Right renal cortex interstitium (tissue), 3 donors: ENCODE measurements at places on chromosomes 5 and 9.
A peak's percentile ranks its signal among the peaks of the same experiment; 100 is the strongest.

- DNase-seq = no peak
Measured at GRCh38 chr9:125634040-125634717, 72.8 kb downstream of the MAPKAP1 start.

DNA sequence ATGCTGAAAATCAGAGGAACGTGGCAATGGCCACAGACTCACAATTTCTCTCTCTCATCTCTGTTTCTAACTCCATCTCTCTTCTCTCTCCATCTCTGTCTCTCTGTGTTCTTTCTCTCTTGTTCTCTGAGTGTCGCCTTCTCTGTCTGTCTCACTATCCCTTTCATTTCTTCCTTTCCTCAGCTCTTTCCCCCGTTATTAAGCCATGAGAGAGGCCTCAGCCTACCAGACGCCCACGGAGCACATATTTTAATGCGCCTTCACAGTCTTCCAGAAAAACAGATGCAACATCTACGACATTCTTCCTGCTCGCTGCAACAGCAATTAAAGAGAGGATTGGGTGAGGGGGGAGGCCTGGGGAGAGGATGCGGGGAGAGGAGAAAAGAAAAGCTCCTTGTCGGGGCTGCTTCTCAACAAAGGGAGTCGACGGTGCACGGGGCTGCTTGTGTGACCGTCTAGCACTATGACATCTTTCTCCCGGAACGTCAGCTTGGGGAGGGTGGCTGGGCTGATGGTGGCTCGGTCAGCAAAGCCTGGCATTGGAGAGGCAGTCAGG lies 37.7 kb upstream of the NEURL1B start:
- DNase-seq = peak; percentile 42

- DNase-seq = no peak
Measured at GRCh38 chr5:31758803-31759425, 120.0 kb downstream of the PDZD2 start.

DNA sequence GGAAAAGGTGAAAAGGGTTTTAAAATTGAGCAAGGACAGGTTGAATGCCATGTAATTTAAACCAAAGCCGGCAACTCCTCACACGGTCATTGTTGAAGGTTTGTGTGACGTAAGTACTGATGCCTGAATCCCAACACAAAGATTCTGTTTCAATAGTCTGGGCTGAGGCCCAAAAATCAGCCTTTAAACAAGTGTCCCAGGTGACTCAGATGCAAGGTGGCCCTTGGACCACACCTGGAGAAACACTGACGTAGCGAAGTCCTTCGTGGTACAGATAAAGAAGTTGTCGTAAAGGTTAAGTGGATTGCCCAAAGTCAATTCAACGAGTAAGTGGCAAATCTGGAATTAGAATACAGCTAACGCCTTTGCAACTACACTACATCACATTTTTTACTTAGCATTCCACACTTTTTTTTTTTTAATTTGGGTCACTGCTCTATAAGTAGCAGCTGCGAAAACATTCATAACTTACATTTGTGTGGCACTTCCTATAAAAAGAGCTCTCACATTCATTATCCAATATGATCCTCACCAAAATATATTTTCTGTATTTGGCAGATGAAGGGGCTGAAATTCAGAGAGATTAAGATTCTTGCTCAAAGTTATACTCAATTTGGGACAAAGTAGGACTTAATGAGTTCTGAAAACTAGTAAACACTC lies 111.3 kb downstream of the LPAR1 start:
- DNase-seq = no peak

DNA sequence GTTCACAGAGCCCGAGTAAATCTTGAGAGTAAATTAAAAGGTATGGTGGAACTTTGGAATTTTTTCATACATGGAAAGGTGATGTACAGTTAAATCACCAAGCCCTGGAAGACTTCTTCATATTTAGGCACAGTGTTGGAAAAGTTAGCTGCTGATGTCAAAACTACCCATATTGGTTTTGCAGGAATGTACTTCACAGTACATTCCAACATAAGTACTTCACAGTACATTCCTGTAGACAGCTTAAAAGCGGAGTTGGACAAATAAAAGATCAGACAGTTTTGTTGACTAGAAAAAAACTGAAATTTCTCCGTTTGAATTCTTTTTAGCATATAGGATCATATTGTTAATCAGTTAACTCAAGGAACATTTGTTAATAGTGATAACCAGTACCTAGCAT lies 1.8 kb downstream of the RANBP17 start:
- no peak for DNase-seq

DNA sequence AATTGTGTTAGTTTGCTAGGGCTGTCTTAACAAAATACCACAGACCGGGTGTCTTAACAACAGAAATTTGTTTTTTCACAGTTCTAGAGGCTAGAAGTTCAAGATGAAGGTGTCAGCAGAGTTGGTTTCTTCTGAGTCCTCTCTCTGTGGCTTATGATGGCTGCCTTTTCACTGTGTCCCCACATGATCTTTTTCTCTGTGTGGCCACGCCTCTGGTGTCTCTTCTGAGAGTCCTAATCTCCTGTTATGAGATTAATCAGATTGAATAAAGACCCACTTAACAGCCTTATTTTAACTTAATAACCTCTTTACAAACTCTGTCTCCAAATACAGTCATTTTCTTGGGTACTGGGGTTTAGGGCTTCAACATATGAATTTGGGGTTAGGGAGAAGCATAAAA lies 561.1 kb downstream of the NR2F1-AS1 start:
- no peak for DNase-seq

- DNase-seq = no peak
Measured at GRCh38 chr5:148125641-148126040, 42.7 kb upstream of the SPINK14 start.

GRCh38 chr9:99058964-99059921 lies 45.7 kb upstream of the TGFBR1 start:
- DNase-seq = no peak

- DNase-seq = no peak
Measured at GRCh38 chr9:130837002-130837511, 2.0 kb downstream of the ABL1 start.

- no peak for DNase-seq
Measured at GRCh38 chr5:164680812-164681520, 1175.5 kb downstream of the MAT2B start.

DNA sequence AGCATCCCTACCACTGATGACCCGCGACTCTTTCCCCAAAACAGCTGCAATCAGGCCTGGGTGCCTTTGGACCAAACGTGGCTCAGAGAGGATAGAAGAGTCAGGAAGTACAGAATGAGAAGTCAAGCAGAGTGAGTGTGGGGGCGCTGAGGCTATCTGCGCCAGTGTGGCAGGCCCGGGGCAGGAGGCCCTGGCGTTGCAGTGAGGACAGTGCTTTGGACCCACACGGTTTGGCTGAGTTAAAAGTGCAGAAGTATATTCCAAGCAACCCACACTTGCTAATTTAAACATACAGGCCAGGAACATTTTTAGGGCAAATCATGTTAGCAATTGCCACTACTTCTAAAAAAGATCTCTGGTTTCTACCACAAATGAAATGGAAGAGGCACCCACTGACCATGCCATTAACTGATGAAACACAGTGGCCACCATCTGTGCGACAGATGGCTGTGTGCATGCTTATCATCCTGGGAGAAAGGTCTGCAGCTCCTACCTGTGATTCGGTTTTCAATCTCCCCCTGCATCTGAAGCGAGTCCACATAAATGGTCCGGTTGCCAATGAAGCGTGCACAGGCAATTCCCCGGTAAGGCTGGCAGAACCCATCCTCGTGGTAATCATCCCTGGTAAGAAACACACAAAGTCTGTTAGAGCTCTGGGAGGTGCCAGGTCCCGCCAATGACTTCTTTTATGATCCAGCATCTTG lies 213.0 kb downstream of the ROR2 start:
- no peak for DNase-seq

- DNase-seq = no peak
Measured at GRCh38 chr5:124252191-124252638, 494.2 kb downstream of the ZNF608 start.

DNA sequence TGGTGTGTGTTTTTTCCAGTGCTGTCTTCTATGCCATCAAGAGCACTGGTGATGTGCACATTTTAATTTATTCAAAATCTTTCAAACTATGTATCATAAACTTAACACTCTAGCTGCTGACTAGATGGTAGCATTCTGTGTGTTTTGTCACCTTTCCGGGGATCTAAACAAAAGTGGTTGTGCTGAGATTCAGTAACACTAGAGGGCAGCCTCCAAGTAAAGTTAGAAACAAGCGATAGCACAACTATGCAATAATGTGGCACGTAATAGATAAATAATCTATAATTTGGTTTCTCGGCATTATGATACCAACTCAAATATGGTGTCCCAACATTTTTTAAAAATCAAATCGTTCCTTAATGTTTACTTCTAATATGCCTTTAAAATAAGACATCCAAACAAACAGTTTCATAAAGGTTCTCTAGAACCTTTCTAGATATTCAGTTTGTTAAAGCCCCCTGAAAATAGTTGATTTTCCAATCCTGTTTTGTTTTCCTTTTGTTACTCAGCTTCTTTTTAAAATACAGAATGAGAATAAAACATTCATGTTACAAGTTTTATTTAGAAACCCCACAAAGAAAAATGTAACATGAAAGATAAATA lies 16.9 kb downstream of the SEMA6A start:
- DNase-seq = no peak

DNA sequence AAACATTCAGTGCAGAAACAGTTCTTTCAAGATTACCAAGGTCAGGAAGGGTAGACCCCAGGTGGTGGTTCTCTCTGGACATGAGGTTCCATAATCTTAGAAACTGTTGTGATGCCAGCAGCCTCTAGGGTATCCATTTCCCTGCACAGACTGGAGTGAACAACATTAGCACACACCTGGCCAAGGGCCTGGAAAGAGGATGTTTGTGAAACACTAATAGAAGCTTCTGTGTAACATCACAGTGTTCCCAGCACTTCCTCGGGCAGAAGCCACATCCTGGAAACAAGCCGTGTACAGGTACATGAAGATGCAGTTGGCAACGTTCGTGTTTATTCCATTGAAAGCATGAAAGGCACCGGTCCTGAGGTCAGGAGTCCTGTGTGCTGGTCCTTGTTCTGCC lies 598.2 kb upstream of the KLF4 start:
- DNase-seq = no peak

- DNase-seq = no peak
Measured at GRCh38 chr5:110916381-110917049, 155.0 kb upstream of the TSLP start.

- DNase-seq = no peak
Measured at GRCh38 chr9:98006127-98006796, 23.1 kb downstream of the ANP32B start.

GRCh38 chr5:127863610-127864395 lies 160.6 kb downstream of the CCDC192 start:
- DNase-seq = no peak

- DNase-seq = no peak
Measured at GRCh38 chr5:10586555-10586954, 22.7 kb downstream of the ANKRD33B start.

- DNase-seq = no peak
Measured at GRCh38 chr9:82331079-82331478, 342.5 kb downstream of the SPATA31D1 start.

DNA sequence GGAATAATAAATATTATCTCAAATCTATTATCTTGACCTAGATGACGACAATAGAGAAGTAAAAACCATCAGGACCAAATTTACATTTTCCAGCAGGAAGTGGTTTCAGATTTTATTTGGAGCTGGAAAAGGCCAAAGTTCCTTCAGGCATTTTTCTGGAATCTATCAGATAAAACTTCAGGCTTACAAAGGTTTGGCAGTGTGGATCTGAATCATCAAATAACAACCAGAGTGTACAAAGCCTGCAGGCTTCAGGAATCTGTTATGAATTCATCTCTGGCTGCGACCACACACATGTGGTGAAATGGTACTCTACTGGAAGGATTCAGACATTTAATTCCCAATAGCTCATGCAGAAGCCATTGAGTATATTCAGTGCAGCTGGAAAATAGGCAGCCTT lies 726.4 kb upstream of the GRAMD2B start:
- DNase-seq = no peak

DNA sequence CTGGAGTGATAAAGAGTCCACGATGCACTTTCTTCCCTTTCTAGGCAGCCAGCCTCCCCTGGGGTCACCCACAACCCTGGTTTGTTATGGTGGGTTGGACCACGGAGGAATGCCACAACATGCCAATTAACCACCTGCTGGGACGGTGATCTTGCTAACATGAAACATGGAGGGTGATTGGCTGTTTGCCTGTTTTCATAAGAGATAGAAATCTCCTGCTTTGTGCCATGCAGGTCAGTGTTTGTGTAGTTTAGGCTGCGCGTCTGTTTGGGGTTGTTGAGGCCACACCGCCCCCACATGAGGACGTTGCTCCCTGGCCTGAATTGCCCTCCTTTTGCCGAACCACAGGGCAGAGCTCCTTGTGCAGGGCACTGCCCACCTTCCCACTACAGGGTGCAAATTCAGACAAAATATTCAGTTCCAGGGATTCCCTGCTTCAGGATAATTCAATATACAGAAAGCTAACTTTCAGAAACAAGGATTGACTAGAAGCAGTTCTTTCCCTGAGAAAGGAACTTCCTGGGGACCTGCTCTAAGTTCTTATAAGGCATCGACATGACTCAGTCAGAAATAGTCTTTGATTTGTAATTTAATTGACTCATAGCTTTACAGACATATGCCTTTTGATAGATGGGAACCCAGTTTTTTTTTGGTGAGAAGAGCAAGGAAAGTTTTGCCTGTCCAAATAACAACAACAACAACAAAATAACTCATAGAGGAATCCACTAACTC lies 427.6 kb downstream of the GADD45G start:
- DNase-seq = no peak

DNA sequence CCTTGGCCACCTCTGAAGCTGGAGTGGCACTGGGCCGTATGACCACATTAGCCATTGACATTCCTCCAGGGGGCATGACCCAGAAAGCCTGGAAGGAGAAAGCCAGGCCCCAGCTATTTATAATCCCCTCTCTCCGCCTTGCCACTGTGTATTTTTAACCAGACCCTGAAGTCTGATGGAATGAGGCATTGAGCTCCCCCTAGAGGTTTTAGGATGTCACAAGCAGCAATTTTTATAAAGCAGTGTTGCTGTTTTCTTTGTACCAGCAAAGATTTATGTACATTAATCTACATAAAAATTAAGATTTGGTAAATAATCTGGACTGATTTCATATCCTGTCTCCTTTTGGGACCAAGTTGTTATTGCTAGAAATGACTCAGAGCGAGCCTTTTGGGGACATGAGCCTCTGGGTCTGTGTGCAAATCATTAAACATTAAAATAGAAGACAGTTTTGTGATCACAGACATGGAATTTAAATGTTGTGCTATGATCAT lies 127.1 kb downstream of the TRIO start:
- no peak for DNase-seq

- DNase-seq = no peak
Measured at GRCh38 chr5:15719784-15720183, 219.8 kb downstream of the FBXL7 start.

- peak; percentile 69 for DNase-seq
Measured at GRCh38 chr9:87201351-87201751, 254.0 kb upstream of the GAS1 start.

- DNase-seq = no peak
Measured at GRCh38 chr9:124279531-124280175, 21.9 kb downstream of the NEK6 start.

DNA sequence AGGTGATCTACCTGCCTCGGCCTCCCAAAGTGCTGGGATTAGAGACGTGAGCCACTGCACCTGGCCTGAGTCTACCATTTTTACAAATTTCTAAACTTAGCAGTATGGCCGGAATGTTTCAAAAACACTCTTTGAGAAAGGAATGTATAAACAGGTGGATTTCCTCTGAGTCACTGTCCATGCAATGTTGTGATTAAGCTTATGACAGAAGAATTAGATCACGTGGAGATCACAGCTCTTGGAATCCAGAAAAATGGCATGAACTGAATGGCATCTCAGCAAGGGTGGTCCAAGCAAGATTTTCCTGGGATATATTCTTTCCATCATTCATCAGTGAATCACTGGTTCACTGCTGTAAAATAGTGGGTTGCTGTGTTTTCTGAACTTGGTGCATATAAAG lies 865.0 kb downstream of the PTPRD start:
- no peak for DNase-seq
